ENCODE measurements at places on chromosomes 3 and 15. TPM values are rescaled to one million over a fixed set of nuclear protein-coding genes. Genes with fewer than 3 reads are reported as not detected.

- DNase-seq, result no peak
These were observed 16.0 kb upstream of the CCNL1 start for GRCh38 chr3:157175691-157176507.

GRCh38 chr3:69012800-69013252 lies 658 bp downstream of the EOGT start:
- DNase-seq, result peak; percentile 20

DNA sequence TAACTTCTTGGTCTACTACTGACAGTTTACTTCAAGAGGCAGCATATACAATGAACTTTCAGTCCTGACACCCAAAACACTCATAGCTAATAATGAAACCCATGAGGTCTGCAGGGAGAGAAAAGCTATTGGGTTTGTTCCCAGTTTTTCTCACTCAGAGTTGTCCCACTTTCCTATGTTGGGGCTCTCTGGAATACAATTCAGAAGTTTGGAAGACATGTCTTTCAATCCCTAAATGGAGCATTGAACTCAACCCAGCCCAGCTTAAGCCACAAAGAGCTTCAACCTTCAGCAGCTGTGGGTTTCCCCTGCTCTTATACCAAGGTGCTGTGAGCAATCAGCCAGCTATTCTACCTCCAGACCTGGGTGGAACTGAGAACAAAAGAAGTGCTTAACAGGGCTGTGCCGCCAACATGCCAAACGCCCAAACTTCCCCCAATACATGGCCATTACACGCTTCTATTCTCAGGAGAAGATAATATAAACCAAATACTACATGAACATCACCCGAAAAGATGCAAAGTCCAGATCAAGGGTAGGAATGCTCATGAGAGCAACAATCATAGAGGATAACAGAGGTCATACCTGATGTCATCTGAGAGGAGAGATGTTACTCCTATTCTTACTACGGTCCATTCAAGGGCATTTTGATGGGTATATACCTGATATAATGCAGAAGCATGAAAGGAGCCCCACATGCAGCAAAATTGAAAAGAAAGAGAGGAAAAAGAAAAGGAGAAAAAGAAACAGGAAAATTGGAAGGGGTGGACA lies 131.2 kb upstream of the TGFBR2 start:
- DNase-seq, result no peak

- DNase-seq, result no peak
These were observed 20.6 kb downstream of the CMTM6 start for GRCh38 chr3:32481791-32482631.

The ADPRH gene
- total RNA-seq, result not detected

GRCh38 chr3:123953735-123954134 lies 7.3 kb downstream of the CCDC14 start:
- peak; percentile 59 for DNase-seq

The RBP2 gene
- total RNA-seq, result not detected

DNA sequence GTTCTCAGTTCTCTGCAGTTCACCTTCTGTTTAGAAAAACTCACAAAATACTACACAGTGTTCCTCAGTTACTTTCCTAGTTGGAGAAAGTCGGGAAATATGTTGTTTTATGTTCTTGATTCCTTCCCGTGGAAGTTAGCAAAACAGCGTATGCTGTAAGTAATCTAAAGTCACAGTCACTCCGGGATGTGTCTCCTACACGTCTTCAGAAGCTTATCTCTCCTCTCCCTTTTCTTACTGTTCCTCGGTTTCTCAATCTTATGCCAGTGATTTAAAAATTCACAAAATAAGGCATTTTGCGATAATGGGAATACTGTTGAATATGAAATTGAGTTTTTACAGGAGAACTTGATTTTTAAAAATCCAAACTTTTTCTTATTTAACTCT lies 1.7 kb downstream of the HEG1 start:
- DNase-seq, result no peak
